Stimulated activated naive CD8-positive, alpha-beta T cell treated with anti-CD3 and anti-CD28 coated beads, Interleukin-15, amount 100 ng/mL, for 72 hours (primary cell): ENCODE measurements at places on chromosomes 5 and 9.

- DNase-seq: no peak
Measured at GRCh38 chr5:1177826-1178528, 23.4 kb upstream of the SLC6A19 start.

DNA sequence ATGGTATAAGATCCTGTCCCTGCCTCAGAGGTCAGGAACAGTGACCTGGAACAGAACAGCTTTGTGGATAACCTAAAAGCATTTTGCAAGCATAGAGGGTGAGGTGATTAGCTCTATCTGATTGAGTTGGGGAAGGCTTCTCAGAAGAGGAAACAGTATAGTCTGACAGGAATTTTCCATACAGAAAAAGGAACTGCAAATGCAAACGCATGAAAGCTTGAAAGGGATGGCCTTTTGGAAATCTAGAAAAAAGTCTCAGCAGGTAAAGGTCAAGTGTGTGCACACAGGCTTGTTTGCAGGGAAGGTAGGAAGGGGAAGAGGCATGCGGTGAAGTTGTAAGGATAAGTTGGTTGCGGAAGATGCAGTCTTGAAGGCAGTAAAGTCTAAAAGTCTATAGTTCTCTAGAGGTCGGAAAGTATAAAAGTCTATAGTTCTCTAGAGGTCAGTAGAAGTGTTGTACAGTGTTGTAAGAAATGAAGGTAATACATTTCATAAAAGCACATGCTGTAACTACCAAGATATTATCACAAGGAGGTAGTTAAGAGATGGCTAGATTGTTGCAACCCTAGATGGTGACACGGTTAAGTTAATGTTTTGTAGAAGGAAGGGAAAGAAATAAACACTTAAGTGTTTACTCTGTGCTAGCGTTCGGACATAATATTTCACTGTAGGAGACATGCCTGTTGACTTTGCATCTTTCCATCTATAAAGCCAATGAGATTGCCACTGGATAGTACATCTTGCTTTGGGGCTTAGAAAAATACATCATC is 16.7 kb upstream of the HSPB3 start:
- no peak for DNase-seq

- DNase-seq: no peak
Measured at GRCh38 chr5:91025449-91025848, 357.7 kb downstream of the ARRDC3 start.

DNA sequence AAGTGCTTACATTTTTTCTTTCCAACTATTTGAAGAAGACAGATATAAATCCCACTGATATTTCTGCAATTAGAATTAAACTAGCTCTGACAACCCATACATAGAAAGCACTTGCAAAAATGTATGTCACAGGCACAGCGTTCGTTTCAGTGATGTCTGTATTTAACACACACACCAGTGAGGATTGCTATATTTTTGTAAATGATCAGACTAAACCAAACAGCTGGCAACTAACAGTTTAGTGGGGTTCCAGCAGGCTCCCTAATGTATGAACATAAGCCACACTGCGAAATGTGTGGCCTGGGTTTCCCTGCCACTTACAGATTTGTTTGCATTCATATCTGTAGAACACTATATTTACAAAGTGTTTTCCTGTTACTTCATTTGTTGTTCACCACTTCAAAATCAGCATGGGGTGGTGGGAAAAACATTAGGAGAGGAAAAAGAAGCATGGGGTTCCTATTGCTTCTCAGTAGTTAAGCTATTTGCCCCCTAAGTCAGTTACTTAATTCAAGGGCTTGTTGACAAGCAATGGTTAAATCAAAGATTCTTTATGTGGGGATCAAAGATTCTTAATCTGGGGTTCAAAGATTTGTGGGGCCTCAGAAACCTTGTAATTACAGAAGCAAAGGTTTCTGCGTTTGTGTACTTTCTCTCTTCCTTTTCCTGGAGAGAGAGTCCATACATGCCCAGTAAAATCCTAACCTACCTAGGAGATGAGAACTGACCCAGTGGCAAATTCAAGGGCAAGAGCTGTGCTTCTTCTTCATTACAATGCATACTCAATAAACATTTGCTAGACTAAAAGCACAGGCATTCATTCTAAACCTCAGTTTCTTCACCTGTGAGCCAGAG is 27.1 kb downstream of the ZNF608 start:
- no peak for DNase-seq

GRCh38 chr9:112091810-112092209 is 83.3 kb downstream of the SUSD1 start:
- no peak for DNase-seq

DNA sequence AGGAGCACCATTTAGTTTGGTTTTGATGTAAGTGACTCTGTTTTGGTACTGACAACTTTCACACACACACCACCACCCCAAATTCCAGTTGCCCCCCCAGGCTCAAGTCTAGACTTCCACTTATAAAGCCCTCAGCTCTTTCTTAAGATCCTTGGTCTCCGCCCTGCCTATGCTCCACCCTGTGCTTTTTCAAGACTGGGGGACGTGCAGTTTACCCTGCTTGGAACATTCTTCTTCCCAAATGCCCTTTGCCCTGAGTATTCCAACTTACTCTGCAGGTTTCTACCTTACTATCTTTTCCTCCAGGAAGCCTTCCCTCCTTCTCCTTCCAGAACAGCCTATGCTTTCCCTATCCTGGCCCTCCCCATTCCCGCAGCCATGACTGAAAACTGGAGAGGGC is 1.5 kb upstream of the TRIM14 start:
- no peak for DNase-seq

- no peak for DNase-seq
Measured at GRCh38 chr5:61283471-61283870, 48.6 kb upstream of the ZSWIM6 start.

- no peak for DNase-seq
Measured at GRCh38 chr9:17723656-17724055, 144.8 kb downstream of the SH3GL2 start.

GRCh38 chr5:119478781-119479180 is 26.5 kb downstream of the HSD17B4 start:
- no peak for DNase-seq

DNA sequence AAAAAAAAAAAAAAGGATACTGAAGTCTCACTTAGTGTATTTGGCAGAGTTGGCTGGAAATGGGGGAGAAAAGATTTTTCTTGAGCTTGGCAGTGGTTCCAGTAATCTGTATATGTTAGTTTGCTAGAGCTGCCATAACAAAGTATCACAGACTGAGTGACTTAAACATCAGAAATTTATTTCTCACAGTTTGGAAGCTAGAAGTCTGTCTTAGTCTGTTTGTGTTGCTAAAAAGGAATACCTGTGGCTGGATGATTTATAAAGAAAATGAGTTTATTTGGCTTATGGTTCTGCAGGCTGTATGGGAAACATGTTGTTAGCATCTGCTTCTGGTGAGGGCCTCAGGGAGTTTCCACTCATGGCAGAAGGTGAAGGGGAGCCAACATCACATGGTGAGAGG is 89.6 kb upstream of the CEP78 start:
- DNase-seq: no peak

DNA sequence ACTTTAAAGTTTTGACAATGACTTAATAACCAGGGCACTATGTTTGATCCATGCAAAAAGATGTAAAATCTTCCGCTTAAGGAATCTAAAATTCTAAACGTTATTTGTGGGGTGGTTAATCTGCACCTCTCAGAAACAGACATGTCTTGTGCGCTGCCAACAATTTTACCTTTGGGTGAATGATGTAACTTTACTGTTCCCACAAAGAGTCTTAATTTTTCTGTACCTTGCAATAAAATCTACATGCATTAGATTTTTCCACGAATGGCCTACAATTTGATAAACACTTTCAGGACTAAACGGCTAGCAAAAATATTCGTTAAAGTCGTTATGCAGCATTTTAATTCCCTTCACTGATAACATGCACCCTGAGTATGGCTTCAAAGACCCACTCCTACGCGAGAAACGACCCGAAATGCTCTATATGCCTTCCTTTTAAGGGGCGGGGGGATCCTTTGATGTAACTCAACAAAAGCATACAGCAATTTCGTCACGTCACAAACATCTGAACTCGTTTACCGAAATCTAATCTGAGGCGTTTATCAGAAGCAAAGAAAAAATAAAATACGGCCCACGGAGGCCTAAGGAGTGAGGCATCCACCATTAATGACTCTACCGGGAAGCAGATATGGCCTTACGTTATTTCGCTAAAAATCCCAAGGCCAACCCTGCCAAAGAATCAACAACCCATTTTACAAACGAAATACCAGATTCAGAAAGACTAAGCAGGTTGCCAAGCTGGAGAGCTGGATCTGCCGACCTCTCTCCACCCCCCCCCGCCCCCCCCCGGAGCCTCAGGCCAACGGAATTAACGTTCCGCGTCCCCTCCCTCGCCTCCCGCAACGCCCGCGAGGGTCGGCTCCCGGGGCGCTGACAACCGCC is 621 bp downstream of the AK6 start:
- DNase-seq: peak; percentile 31

GRCh38 chr9:6639622-6640021 is 5.9 kb downstream of the GLDC start:
- no peak for DNase-seq

DNA sequence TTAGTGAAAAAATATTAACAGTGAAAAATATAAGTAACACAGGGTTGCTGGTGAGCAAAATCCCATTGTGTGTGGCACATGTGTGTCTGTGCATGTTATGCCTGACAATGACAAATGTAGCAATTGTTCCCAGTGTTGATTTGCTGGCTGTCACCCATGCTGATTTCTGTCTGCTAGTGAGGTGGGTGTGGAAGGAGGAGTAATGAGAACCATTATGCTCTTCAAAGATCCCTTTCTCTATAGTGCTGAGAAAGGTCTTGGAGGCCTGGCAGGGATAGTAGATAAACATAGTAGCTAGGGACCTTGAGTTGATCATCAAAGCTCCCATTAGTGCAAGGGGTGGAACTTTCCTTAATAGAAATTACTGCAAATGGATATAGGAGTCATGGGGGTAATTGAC is 152.5 kb upstream of the CLINT1 start:
- no peak for DNase-seq

DNA sequence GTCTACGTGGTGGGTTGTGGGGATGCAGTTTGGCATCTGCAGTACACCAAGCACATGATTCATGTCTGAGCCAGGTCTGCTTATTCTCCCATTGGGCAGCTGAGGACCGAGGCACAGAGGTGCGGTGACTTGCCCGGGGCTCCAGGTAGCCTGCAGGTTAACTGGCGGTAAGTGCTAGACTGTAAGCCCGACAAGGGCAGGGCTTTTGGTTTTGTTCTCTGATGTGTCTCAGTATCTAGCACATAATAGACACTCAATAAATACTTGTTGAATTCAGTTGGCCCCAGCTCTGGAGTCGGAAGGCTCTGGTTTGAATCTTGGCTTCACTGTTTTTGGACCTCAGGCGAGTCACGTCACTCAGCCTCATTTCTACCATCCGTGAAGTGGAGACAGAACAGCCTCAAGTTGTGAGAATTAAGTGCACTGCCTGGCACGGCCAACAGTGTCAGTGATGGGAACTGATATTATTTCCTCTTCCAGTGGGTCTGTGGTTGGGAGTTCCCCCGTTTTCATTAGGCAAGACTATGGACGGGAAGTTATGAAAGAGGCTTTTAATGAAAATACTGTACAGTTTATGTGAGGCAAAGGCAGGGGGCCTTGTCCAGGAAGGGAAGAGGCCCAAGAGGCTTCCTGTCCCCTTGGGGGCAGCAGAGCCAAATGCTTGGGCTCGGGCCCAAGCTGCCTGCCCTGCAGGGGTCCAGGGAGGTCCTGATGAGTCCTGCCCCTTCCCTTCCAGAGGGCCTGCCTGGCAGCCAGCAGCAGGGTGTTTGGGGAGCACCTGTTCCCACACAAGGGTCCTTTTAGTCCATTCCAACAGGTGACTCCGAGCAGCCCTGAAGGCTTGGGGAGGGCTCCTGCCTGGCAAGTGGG is 3.3 kb downstream of the PRELID1 start:
- no peak for DNase-seq

- DNase-seq: peak; percentile 49
Measured at GRCh38 chr5:141960018-141960417, 2.0 kb upstream of the PCDH12 start.

GRCh38 chr9:79962836-79963235 is 391.1 kb downstream of the TLE4 start:
- no peak for DNase-seq

DNA sequence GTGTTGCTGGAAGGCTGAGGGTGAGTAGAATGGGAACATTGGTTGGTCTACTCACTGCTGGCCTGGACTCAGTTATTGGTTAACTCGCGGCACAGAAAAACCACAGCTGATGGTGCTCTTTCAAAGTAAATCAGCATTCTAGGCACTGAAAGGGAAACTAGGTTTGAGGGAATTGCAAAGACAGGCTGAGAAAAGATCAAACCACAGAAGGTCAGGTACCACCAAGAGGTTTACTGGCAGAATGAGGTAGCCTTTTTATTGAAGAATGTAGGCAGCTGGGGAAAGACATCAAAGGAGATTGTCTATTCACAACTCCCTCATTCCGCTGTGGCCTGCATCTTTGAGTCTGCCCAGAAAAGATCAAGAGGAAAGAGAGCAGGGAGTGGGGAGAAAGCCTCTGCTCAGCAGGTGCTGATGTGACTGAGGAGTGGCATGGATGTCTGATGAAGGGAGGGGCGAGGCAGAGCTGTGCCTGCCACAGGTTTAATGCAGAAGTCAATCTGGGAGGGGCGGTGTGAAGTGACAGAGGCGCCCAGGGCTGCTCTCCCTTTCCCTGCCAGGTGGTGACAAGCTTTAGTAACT is 255.5 kb downstream of the MAN2A1 start:
- DNase-seq: peak; percentile 20

DNA sequence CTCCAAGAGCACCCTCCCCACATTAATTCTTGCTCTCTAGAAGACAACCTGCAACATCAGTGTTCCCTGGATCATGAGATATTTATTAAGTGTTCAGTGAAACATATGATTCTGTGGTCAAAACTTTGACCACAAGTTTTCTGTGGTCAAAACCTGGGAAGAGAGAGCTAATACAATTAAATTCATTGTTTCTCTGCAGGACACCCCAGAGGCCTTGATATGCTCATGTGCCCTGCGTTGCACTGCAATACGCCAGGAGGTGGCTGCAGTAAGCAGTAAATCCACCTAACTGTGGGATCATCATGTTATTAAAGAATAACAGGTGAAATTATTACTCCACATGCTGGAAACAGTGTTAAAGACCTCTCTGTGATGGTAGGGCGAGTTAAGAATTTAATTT is 109.3 kb upstream of the SPDL1 start:
- DNase-seq: no peak

DNA sequence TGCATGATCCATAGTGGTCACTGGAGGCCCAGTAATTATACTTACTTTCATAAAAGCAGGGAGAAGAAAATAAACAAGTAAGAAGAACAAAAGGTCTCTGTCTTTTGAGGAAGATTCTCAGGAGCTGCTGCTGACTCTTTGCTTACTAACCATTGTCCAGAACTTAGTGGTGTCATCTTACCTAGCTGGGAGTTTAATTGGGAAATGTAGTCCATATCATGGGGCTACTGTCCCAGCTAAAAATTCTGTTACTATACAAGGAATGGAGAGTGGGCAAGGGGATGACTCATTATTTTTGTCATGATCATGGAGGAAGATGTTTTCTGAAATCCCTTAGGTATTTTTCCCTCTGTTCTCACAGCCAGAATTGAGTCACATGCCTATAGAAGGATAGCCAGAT is 639.3 kb downstream of the MTRR start:
- DNase-seq: no peak

DNA sequence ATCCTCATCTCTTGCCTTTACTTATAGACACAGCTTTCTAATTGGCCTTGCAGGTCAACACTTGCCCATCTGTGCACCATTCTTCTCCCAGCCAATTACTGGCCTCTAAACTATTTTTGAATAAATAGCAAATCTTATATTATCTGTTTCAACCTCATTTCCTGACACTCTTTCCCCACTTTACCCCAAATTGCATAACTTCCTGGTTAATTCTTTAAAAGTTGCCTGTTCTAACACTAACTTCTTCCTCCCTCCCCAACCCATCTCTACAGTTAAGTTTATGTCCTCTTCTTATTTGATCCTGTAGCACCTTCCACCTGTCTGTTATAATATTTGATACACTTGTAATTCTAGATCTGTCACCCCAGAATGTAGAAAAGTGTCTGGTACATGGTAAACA is 372.1 kb downstream of the PDE4D start:
- no peak for DNase-seq
